ENCODE measurements at places on chromosomes 11 and 22. TPM values are rescaled to one million over a fixed set of nuclear protein-coding genes. Genes with fewer than 3 reads are reported as not detected.
A peak's percentile ranks its signal among the peaks of the same experiment; 100 is the strongest.

- DNase-seq = no peak
These were observed 2357.2 kb downstream of the LRRC4C start for GRCh38 chr11:39102236-39102635.

The ESAM gene
- total RNA-seq = not detected

GRCh38 chr11:130448416-130449309 is at the start of gene ADAMTS15:
Gene ADAMTS15 (plus strand): TSS chr11:130448645. CDS start chr11:130448974, 329 bp downstream.
- peak; percentile 79 for DNase-seq

DNA sequence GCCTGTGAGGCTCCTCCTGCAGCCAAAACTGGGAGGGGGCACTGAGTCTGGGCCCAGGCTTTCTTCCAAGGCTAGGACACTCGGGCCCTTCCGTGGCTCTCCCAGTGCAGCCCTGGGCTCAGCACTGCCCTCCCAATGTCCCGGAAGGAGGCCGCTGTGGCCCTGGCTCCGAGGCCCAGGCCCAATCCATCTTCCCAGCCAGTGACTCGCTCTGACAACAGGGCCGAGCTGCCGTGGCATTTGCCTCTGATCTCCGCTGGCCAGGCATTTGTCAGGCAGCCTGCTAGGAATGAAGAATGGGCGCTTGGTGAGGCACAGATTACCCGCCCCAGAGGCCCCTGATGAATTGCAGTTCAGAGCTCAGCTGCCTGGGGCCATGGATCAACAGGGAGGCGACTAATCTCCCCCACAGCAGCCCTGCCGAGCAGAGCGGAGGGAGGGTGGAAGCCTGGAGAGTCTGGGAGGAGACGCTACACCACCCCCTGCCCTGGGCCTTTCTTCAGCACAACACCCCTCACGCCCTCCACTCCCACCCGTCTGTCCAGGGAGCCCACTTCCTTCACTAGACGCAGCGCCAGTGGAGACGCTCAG is 8.3 kb downstream of the FXYD2 start:
- DNase-seq = no peak
